Activated CD8-positive, alpha-beta memory T cell treated with anti-CD3 and anti-CD28 coated beads, Interleukin-2, amount 50 U/mL, for 48 hours (primary cell): ENCODE measurements at places on chromosomes 3 and 15.

- DNase-seq, result no peak
These were observed 25.1 kb downstream of the SOX14 start for GRCh38 chr3:137789236-137789635.

- no peak for DNase-seq
These were observed 22.1 kb downstream of the SRPRB start for GRCh38 chr3:133827684-133828083.

DNA sequence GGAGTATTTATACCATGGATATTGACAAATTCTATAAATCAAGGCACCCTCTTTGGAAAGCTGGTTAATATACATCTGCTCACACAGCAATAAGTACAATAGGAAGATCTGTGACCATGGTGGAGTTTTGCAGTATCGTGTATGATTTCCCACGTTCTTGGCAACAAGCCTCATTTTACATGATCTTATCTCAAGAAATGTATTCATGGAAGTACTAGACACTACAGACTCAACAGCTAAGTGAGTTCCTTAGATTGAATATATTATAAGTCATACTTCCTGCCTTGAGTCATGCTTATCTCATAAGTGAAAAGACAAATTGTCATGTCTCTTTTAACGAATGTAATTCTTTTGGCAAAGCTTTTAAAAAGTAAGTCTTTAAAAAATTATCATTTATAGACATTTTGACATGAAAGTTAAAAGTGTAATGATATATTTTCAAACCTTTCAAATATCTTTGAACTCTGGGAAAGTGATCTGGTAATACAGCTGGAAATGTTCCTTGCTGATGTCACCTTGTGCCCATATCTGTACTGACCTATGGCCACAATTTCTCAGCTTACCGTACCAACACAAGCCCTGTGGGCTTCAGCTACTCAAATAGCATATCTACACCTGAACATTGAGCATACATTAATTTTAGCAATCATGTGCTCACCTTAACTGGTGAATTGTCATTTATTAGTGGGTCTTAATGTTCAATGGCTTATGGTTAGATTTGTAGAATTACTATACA lies 130.3 kb upstream of the TMC3 start:
- no peak for DNase-seq

GRCh38 chr3:158953131-158953530 lies 151.3 kb downstream of the MFSD1 start:
- DNase-seq, result no peak

DNA sequence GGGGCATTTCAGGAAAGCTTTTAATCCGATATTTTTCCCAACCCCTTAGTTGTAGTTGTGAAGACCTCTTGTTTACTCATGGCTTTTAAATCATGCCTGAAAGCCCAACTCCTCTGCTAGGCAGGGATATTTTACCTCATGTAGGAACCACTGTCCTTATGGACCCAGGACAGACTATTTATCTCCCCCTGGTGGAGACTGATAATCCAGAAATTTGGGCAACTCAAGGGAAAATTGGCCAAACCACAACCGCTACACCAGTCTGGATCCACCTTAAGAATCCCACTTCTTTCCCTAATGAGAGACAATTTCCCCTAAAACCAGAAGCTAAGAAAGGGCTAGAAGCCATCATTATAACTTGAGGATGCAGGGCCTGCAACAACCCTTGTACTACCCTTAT lies 248.1 kb upstream of the STAC start:
- DNase-seq, result no peak

- no peak for DNase-seq
These were observed 25.6 kb upstream of the LARS2 start for GRCh38 chr3:45362758-45363157.

- DNase-seq, result no peak
These were observed 54.5 kb downstream of the CPN2 start for GRCh38 chr3:194296454-194297263.

- no peak for DNase-seq
These were observed at the start of gene MSL2 for GRCh38 chr3:136196064-136196400. Gene MSL2 (minus strand): TSS chr3:136196335. CDS start chr3:136195113, 1,222 bp downstream.

GRCh38 chr3:185677146-185677829 lies 91.2 kb downstream of the SENP2 start:
- no peak for DNase-seq

GRCh38 chr3:40780925-40781406 lies 256.2 kb downstream of the ZNF621 start:
- no peak for DNase-seq

GRCh38 chr15:39936187-39936586 lies 2.3 kb downstream of the EIF2AK4 start:
- no peak for DNase-seq

DNA sequence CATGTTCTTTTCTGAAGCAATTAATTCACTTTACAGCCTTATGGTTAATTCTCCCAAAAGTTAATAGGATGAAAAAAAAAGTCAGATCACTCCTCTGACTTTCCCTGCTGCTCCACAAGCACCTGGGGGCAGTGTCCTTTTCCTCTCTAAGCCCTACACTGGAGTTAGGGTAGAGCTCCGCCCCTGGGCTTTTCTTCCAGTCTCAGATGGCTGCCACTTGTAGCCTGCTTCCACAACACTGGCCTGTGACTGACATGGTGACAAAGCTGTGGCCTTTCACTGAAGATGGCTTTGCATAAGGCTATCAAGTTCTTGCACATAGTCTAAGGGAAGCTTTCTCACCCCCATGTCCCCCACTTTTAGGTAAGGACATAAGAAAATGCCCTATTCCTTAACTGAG lies 1.3 kb upstream of the MON1A start:
- DNase-seq, result no peak

DNA sequence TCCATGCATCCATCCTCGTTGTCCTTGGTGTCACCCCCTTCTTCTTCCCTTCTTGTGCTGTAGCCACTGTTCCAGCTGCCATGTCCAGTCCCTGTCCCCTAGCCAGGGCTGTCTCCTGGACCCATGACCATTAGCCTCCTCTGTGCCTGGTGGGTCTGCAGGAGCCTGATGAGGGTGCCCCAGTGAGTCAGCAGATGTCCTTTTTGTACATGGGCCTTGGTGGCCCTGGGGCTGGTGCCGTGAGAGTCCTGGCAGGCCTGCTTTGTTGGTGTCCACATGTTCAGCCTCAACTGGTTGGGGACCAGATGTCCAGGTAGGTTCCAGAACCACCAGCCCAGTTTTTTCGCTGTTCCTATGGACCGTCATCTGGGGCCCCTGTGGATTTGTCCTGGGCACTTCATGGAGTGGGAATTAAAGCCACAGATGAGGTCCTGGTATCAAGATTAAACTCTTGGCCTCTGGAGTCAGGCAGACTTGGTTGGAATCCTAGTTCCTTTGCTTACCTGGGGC lies 66.1 kb downstream of the FBLN2 start:
- no peak for DNase-seq

GRCh38 chr3:127417709-127418559 lies 130.1 kb upstream of the PRR20G start:
- no peak for DNase-seq

- no peak for DNase-seq
These were observed 221.0 kb downstream of the CNTN3 start for GRCh38 chr3:74393426-74393825.
